ENCODE measurements at places on chromosomes 11 and 22. TPM values are rescaled to one million over a fixed set of nuclear protein-coding genes. Genes with fewer than 3 reads are reported as not detected.

Gene IFITM10
- 1.9 TPM for polyA plus RNA-seq

- DNase-seq, result no peak
These were observed 134.1 kb downstream of the CASP12 start for GRCh38 chr11:104763930-104764709.

DNA sequence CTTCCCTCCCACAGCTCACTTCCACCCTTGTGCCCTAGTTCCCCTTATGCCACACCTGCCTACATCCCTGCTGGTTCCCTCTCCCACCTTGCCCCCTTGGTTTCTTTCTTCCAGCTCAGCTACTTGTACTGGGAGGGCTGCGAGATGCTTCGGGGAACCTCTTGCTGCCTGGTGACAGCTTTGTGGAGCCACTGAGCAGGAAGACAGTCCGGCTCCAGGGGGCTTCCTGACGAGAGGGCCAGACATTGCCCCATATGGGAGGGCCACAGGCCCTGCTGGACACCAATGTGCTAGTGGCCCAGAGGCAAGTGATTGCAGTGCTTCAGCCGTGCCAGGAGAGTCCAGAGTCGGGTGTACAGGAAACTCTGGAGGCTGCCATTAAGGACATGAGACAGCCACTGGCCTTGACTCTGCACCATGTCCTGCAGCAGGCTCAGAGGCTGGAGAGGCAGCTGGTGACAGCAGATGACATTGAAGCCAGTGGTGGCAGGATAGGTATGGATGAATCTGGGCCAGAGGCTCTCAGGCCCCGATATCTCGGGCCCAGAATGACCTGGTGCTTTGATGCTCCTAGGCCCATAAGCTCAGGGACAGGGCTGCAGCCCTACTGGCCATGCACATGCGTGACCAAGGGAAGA, 54.3 kb downstream of the BTG4 start:
- DNase-seq, result no peak

Gene PGA5
- polyA plus RNA-seq, result 0.38 TPM

Gene DMC1
- polyA plus RNA-seq, result 1.8 TPM

- DNase-seq, result no peak
These were observed 25.3 kb downstream of the ABTB2 start for GRCh38 chr11:34332524-34332923.

DNA sequence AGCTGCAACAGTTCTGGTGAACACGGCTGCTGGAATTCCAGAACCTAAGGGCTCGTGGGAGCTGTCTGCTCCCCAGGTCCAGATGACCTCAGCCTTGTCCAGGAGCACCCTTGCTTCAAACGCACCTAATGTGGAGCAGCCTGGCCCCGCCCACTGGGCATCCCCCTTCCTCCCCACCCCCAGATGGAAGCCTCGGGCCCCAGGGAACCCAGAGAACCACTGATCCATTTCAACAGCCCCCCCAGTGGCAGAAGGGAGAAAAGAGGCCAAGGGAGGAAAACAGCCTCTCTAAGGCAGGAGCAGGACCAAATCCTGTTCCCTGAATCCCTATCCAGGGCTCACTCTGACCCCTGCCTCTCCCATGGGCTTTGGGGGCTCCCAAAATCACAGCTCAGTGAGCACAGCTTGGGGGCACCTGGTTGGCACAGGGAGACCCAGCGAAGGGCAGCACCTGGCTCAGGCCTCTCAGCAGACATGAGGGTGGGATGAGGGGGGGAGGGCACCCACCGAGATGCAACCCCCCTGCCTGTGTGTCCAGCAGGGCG, 1.2 kb downstream of the CYTH4 start:
- DNase-seq, result no peak

- DNase-seq, result no peak
These were observed 15.2 kb upstream of the TBX1 start for GRCh38 chr22:19745155-19746101.

DNA sequence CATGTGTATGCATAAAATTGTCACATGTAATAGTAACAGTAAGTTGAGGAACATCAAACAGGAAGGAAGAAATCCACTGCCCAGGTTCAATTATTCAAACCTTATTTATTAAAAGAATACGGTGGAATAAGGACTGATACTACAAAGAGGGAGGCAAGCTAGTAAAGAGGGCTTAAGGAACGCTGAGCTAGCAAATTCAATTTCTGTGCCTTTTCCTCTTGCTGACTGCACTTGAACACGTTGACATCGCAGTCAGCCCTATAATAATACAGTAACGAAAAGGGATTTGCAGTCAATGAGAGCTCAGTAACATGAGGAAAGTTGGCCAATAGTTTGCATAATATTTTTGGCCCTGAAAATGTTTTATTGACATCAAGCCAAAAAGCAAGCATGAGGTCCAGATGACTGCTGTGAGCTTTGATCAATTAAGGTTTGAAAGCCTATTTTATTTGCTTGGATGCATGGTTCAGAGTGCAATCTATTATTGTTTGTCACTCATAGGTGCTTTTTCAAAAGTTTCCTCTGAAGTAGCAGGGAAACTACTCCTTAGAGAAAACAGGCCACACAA, 861.8 kb downstream of the LRRC4C start:
- no peak for DNase-seq

Gene CALCA
- 0.20 TPM for polyA plus RNA-seq

DNA sequence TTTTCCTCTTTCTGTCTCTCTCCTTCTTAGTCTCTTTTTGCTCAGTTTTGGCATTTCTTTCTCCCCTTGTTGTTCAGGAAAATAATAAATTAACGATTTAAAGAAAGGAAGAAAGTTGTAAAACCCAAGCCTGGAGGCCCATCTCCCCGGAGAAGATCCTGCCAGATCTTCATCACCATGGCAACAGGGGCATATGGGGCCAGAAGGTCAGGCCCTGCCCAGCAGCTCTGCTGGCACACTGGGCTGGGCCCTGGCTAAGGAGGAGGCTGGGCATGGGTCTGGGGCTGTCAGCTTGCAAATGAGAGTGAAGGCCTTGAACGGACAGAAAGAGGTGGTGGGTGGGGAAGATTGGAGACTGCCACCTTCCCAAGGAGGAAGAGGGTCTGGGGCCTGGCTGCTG, 2.8 kb downstream of the LRRC10B start:
- no peak for DNase-seq

DNA sequence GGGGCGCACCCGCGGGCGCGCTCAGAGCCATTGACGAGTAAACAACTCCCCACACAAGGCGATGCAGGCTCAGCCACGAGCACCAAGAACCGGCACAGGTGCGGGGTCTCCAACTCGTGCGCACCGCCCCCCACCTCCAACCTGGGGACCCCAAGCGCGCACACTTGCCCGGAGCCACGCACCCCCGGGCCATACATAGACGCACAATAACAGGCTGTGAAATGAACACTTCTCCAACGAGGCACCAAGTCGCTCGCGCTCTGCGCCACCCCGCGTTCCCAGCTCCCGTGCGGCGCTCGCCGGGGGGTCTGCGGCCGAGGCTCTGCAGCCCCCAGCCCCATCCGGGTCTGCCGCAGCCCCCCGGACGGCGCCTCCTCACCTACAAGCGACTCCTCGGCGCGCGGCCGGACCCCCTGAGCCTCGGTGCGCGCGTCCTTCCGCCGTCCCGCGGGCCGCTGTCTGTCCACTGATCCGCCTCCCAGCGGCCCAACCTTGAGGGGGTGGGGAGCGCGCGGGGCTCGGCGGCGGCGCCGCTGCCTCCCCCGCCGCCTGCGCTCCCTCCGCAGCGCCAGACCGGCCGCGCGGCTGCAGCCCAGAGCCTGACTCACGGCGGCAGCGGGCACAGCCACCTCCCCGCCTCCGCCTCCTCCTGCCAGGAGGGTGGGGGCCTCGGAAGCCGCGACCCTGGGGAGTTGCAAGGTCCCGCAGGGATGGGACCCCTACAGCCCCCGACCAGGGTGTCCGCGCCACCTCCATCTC, 1.6 kb downstream of the IFITM10 start:
- no peak for DNase-seq

- no peak for DNase-seq
These were observed 61.5 kb downstream of the STIM1 start for GRCh38 chr11:3916962-3917361.

DNA sequence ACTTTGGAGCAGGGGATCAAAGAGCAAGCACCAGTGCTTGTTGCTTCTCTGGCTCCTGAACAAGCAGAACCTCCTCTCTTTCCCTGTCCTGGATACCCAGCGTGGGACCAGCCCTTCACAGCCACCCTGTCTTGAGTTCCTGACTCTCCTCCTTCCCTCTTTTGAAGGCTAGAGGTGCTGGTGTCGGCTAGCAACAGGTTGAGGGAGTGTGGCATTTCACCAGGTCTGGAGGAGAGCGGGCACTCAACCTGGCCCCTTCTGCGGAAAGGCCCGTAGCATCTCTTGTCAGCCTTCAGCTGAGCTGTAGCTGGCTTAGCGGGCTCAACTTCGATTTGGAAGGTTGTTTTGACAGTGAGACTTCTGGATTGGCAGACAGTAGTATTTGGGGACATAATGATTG, 26.6 kb downstream of the RCOR2 start:
- no peak for DNase-seq

Gene BARX2
- not detected for polyA plus RNA-seq

DNA sequence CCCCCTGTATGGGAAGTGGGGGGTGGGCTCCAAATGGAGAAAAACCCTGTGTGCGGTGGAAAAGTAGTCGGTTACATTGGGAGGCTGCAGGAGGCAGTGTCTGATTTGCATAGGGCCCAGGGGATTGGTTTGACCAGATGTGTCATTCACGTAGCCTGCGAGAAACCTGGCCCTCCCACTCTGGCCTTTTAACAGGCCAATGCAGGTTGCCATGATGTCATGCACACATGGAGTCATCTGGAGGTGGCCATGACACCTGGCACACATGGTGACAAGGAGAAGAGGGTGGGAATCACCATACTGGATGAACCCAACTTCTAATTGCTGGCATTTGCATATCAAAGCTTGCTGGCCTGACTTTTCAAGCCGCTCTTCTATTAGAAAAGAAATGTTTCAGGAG, 50.6 kb downstream of the FAM181B start:
- no peak for DNase-seq

GRCh38 chr22:43387815-43388214, 24.0 kb upstream of the MPPED1 start:
- DNase-seq, result no peak

Gene SYT7
- 2.6 TPM for polyA plus RNA-seq

DNA sequence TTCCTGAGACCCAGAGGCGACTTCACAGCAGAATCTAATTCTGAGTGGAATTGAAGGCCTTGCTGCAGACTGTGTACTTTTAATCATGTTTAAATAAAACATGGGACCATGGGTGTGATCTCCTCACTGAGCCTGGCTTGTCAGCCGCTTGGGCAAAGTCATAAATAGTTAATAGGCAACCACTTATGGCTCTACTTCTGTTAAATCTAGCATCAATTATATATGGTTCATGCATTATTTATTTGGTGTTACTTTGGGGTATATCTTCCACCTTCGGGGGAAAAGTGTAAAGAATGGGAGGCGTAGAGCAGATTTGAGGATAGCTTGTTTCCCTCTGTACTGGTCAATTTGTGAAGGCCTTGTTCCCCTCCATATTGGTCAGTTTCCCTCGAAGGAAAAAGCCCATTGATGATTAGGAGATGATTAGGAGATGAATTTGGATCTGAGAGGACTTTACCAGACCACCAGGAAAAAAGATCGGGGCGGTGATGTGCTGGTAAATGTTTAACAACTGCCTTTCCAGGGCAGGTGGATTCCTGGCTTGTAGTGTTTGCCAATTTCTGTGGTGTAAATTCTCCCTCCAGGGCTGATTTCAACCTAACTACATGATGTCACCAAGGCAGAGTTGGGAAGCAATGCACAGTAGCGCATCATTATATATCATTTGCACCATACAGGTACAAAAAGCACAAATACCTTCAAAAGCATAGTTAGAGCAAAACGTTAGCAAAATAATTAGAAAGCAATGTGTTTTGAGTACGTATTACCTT, 204.1 kb upstream of the SEZ6L start:
- DNase-seq, result no peak

Gene LRRC56
- 0.96 TPM for polyA plus RNA-seq

Gene OR52E4
- polyA plus RNA-seq, result not detected

DNA sequence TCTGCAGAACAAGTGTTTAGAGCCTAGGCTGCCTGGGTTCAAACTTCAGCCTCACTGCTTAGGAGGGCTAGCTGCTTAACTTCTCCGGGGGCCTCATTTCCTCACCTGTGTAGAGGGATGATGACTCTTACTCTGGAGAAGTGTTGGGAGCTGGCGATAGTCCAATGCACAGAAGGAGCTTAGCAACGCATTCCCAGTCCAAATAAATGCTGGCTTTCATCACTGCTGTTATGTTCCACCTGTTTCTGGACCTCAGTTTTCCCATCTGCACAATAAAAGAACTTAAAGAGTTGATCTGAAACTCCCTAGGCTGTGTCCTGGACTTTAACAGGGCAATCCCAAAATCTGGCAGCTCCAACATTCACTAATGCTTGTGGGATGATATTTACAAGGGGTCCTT, 337.8 kb downstream of the MIAT start:
- DNase-seq, result peak; percentile 69

- no peak for DNase-seq
These were observed 14.3 kb downstream of the BIRC2 start for GRCh38 chr11:102361086-102362031.

Gene SLC17A6
- not detected for polyA plus RNA-seq

DNA sequence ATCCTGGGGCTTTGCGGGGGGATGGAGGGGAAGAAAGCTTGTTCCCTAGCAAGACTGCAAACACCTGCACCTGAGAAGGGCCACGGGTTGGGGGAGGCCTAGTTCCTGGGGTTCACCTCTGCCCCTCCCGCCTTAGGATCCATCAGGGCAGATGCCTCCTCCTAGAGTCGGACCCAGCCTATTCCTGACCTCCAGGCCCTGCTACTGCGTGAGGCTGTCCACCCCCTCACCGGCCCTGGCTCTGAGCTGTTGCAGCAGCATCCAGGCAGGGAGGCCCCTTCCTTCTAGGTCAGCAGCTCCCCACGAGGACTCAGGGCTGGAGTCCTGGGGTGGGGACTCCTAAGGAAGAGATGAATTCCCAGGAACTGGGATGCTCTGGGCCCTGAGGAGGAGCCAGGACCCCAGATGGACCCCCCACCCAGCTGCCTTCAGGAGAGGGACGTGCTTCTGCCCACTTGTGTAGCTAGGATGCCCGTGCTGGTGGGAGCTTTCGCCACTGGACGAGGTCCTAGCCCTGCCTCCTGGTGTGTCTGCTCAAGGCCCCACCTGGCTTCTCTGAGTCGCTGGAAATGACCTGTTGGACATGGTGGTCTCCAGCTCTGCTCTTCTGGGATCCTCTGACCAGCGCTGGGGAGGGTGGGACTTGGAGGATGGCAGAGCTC, 10.3 kb downstream of the MRGPRF start:
- DNase-seq, result no peak

DNA sequence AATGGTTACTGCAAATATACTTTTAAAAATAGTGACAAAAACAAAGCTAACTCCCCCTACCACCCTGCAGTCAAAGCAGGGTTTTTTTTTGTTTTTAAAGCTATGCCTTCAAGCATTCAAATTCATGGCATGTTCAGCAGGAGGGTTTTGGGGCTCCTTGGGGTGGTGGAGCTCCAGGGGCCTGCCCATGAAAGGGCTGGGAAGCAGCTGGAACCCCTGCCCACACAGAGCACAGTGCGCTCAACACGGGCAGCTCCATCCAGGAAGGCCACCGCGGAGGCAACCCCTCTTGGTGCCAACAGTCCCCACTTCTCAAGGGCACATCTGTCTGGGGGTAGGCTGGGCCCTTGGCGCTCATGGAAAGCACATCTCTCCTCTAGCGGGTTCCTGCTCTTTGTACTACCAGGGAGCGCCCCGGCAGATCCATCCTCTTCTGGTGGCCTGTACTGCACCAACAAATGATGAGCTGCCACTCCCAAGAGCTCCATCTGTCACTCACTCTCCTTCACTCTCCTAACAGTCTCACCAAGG, 16.6 kb upstream of the PHLDA2 start:
- no peak for DNase-seq

- DNase-seq, result no peak
These were observed 121.1 kb upstream of the TMEM45B start for GRCh38 chr11:129694538-129694937.

GRCh38 chr22:37965940-37966664, 12.6 kb downstream of the POLR2F start:
- no peak for DNase-seq
